CD4-positive, alpha-beta T cell treated with Interleukin-4 for 1 hour (primary cell): ENCODE measurements at places on chromosomes 11 and 22.

GRCh38 chr11:102361086-102362031 is 14.3 kb downstream of the BIRC2 start:
- DNase-seq, result peak; percentile 54

DNA sequence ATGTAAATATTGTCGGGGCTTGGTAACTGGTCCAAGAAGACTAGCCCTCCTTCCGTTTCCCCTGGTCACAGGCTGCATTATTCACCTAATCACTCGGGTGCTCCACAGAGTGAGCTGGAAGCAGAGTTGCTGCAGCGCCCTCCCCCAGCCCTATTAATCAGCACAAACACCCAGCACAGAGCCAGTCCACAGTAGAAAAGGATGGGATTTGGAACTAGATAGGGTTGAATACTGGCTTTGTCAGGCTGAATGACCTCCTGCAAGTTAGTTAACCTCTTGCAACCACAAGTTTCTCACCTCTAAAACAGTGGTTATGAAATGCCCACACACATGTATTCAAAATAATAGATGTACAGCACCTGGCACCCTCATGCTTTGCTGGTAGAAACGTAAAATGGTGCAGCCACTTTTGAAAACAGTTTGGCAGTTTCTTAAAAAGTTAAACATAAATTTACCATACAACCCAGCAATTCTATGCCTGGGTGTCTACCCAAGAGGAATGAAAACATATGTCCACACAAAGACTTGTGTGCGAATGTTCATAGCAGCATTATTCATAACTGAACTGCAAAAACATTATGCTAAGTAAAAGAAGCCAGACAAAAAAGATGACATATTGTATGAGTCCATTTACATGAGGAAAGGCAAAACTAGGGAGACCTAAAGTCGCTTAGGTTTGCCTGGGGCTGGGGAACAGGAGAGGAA is 31.7 kb upstream of the APLP2 start:
- DNase-seq, result no peak

DNA sequence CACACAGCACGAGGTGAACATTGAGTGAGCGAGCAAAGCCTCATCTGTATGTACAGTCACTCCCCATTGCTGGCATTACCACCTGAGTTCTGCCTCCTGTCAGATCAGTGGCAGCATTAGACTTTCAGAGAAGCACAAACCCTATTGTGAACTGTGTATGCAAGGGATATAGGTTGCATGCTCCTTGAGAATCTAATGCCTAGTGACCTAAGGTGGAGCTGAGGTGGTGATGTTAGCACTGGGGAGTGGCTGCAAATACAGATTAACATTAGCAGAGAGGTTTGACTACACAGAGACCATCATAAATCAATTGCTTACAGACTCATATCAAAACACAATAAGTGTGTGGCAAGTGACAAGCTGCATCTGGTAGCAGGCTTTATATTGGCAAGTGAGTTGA is 262.5 kb upstream of the ANO5 start:
- no peak for DNase-seq

DNA sequence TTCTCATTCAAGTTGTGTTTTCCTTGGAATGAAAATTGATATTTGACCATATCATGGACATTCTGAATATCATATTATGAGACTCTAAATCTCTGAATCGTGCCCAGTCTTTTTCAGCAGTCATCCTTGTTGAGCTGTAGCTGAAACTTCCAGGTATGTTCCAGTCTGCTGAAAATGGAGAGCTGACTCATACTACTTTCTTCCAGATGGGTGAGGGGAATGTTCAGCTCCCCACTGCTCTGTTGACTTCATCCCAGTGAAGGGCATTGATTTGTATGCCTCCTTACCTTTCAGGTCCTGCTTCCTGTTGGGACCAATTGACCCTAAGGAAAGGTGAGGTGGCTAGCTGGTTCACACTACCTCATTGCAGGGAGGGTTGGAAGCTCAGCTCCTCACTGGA is 3.5 kb downstream of the OR5P2 start:
- DNase-seq, result no peak

DNA sequence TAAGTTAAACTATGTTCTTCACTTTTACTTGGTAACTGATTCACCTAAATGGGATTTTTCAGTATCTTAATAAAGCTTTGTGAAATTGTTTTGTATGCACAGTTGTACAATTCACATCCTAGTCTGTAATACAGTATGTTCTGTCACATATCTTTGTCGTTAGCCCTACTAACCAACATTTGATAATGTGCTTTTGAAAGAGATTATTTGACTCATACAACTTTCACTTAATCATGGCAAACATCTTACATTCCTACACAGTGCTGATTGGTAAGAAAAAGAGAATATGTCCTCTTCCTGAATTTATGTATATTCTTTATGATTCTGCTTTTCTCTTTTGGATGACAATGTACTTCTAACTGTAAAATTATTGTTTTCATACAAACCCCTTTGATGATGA is 234.5 kb downstream of the METTL15 start:
- no peak for DNase-seq

DNA sequence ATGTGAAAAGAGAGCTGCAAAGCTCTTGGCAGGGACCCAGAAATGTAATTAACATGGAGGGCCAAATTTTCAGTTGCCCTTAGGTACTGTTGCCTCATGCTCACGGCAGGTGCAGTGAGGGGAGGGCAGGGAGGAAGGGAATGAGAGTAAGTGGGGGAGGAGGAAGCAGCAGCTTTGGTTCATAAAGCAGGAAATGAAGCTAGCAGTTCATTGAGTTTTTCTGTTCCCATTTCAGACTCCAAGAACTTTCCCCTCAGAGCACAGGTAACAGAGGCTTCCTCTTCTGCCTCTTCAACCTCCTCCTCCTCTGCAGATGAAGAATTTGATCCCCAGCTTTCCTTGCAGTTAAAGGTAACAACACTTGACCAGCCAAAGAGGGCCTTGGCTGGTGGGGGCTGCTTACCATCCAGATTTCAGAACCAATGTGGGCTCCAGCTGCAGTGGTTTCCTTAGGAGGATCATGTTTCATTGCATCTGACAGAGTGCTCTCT is 57.9 kb upstream of the PARVA start:
- DNase-seq, result no peak

- no peak for DNase-seq
Measured at GRCh38 chr11:19987331-19987801, 172.9 kb downstream of the DBX1 start.

DNA sequence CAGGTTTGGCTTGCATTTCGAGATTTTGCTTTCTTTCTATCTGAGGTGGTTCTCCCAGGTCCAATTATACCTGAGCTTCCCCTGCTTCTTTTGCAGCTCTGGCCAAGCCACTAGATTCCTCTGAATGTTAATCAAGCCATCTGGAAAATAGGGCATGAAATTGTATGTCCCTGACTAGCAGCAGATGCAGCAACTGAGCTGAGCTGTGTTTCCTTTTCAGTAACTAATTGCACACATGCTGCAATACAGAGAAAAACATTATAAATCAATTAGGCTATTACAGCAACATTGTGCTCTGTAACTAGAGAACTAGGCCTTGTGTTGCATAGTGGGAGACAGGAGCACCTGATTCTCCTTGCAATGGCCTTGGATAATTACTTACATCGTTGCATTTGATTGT is 408.3 kb downstream of the ETS1 start:
- DNase-seq, result no peak
